ENCODE measurements at places on chromosomes 1 and 21.

DNA sequence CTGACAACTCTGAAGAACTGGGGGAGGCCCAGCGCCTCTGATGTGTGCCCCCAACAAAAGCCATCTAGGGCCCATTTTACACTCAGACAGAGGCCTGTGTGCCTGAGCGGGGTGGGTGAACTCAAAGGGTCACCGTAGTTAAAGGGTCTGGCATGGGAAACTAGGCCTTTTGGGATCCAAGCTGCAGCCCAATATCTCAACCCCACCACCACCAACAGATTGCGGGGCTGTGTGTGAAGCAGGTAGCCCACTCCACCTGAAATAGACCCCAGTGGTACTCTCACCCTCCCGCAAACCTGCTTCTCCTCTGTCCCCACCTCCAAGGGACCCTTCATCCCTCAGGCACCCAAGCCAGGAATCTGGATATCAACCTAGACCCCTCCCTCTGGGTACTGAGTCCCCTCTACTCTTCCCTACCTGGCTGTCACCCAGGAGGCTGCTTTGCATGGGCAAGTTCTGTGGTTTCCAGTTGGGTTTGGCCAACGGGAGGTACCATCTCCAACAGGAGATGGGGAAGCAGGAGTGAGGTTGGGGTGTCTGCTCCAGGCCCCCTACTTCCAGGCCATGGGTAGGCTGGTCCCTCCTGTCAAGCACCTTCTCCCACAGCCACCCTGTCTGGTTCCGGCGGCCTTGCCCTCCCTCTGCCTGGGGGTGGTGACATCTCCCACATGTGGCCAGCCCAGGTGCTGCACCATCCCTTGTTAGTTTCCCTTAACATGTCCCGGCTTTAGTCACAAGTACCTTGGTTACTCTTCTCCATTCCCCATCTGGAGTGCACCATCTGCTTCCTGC, 35.2 kb upstream of the LRP8 start:
- DNase-seq = no peak

DNA sequence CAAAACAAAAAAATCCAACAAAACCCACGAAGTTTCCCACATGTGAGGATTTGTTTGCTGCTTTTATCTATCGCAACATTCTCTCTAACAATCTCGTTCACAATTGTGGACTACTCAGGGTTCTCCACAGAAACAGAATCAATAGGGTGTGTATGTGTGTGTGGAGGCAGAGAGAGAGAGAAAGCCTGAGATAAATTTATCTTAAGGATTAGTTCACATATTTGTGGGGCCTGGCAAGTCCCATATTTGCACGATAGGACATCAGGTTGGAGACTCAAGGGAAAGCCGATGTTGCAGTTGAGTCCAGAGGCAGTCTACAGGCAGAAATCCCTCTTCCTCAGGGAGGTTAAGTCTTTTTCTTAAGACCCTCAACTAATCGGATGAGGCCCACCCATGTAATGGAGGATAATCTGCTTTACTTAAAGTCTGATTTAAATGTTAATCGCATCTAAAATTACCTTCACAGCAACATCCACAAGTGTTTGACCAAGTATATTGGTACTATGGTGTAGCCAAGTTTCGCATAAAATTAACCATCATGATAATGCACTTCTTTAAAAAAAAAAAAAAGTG, 31.7 kb downstream of the ADAMTS1 start:
- no peak for DNase-seq

- no peak for DNase-seq
Observed at GRCh38 chr21:42310411-42311001, 4.7 kb downstream of the TFF3 start.

GRCh38 chr1:27971674-27972073, 11.9 kb downstream of the XKR8 start:
- DNase-seq = no peak

- DNase-seq = no peak
Observed at GRCh38 chr1:46437723-46438122, 43.6 kb downstream of the FAAH start.

GRCh38 chr1:70517444-70517843, 106.4 kb downstream of the CTH start:
- no peak for DNase-seq

DNA sequence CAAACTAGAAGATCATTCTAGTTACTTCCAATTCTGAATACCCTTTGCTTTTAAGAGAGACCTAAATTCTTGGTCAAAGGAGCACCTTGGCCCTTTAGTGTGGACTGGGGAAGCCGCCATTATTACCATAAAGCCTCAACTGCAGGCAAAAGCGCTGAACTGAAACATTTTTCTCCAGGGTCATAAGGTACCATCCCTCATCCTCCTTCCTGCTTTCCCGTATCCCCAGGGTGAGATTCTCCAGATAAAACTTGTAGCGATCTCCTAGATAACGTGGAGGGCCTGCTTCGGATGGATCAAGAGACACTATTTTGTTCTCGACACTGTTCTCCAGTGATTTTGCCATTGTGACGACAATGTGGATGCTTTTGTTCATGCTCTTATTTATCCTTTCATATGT, 9.8 kb downstream of the SLAMF1 start:
- no peak for DNase-seq

DNA sequence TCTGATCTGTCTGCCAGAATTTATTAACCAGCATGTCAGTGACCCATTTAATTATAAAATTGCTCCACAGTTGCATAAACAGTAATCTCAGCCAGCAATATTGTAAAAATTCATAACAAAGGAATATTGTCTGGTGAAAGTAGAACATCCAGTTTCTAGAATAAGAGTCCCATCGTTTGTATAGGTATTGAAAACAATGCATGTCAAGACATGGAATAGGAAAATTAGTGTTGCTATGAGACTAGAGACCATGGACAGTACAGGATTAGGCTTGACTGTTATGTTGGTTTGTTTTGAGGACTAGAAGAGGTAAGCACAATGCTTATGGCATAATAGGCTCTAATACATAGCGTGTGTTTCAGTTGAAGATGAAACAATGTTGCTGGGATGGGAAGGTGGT, 37.1 kb downstream of the ATF6 start:
- DNase-seq = no peak

DNA sequence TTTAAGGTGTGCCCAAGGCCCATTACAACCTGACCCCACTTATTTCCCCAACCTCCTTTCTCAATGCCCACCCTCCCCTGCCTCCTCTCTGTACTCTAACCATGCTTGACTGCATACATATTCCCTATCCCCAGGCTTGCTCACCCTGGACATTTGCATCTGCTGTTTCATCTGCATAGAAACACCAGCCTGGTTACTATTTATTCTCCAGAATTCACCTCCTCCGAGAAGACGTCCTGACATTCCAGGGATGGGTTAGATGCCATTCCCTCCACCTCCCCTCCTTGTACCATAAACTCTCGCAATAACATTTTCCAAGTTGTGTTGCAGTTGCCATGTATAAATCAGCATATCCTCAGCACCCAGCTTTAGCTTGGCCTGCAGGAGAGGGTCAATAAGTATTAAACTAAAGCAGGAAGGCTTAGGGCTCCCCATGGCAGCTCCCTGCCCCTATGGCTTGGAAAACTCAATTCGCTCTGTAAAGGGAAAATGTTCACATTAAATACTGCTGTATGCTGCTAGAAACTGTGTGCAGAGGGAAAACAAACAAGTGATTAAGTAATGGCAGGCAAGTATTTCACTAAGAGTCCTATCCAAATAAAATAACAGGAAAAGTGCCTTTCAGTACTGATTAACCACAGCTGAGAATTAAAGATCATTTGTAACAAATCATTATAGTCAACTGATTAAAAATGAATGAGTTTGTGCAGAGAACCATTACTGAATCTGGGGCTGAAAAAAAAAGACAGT, 202.3 kb downstream of the TNR start:
- DNase-seq = no peak

GRCh38 chr1:111903871-111904449, 85.5 kb downstream of the KCND3 start:
- DNase-seq = no peak

- no peak for DNase-seq
Observed at GRCh38 chr1:158311066-158311465, 20.3 kb downstream of the CD1B start.

DNA sequence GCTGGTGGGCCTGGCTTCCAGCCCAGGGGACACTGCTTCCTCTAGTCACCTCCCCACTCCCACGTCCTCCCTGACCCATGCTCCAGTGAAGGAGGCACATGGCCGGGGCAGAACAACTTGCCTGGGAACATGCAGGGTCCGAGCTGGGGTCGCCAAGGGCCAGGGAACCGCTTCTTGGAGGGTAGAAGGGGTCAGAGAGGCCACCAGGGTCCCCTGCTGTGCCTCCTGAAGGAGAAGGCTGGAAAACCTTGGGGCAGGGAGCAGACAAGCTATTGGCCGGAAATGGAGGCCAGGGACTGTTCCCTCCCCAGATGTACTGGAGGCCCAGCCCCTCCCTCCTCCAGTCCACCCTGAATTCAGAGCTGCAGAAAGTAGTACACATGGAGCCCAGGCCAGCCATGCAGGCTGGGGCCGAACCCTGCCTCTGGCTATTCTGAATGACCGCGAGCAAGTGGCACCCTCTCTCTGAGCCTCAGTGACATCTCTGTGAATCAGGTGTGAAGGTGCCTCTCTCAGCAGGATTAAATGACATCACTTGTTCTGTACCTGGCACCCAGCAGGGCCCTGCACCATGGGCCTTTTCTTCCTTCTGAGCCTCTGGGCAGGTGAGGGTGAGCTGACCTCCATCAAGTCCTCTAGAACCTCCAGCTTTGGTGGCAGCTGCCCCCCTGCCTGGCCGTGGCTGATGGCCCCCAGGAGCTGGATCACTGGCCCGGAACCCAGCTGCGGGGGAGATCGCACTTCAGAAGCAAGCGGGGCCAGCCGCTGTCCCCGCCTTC, 15.7 kb downstream of the SPOCD1 start:
- no peak for DNase-seq

- no peak for DNase-seq
Observed at GRCh38 chr1:178077917-178078316, 16.0 kb upstream of the RASAL2 start.

- peak; percentile 32 for DNase-seq
Observed at GRCh38 chr1:86704972-86705664, 742 bp downstream of the SH3GLB1 start.

DNA sequence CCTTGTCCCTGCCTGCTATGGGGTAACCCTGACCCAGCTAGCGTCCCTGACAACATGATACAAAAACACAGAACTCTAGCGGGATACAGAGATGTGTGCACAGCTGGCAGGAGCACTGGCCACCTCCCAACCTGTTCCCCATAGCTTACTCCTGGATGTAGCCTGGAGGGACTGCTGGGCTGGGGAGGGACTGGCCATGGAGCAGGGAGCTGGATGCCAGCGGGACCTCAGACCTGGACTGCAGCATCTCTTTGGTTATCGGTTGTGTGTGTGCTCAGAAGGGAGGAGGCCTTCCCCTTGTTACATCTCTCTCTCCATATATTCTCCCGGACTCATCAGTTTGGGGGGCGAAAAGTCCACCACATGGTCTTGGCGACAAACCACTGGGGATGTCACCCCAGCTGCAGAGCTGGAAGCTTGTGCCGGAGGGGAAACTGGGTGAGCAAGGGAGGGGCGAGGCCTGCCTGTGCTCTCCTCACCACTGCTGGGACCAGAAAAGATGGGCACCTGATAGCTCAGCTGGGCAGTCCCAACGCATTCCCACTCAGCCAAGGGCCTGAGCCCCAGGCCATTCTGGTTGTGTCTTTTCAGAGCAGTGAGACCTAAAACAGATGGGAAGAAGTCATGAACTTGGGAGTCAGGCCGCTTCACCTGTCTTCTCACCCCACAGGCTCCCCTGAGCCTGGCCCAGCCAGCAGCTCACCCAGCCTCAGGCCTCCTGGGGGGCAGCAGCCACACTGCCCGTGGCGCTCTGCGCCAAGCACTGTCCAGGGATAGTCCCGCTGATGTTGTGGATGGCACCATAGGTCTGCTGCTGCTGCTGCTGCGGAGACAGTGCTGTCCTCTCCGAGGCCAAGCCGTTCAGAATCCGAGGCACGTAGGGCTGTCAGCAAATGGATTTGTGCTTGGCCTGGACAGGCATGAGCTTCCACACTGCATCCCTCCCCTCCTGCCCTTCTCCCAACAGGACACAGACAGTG, 35.6 kb downstream of the TMEM63A start:
- DNase-seq = no peak

GRCh38 chr1:17617787-17618557, 78.5 kb downstream of the ARHGEF10L start:
- no peak for DNase-seq

DNA sequence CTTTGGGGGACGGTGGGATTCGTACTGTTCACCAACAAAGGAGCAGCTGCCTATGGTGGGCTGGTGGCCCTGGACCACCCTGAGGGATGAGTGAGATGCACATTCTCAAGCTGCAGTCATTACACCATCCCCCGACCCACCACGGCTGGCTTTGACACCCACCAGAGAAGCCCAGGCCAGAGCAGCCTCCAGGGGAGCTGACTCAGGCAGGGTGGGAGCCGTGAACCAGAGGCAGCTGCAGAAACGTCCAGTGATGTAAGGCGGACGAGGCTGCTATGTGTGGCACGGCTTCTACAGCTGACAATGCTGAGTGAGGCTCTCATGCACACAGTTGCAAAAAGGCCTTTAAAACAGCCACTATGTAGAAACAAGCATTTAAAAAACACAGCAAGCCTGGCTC, 40.1 kb downstream of the CHAF1B start:
- no peak for DNase-seq

- DNase-seq = no peak
Observed at GRCh38 chr1:59804301-59804700, 10.4 kb upstream of the HOOK1 start.

Data from stimulated activated CD8-positive, alpha-beta memory T cell treated with anti-CD3 and anti-CD28 coated beads, Interleukin-12 subunit alpha, Interleukin-12 subunit beta, amount 100 ng/mL, for 4 hours (primary cell).